ENCODE measurements at places on chromosomes 1 and 21. TPM values are rescaled to one million over a fixed set of nuclear protein-coding genes. Genes with fewer than 3 reads are reported as not detected.

The MSH4 gene
- total RNA-seq, result 0.16 TPM

The KRTAP12-1 gene
- total RNA-seq, result not detected

The EXTL1 gene
- 0.18 TPM for total RNA-seq

The FNDC5 gene
- total RNA-seq, result 0.99 TPM

The SPRR3 gene
- not detected for total RNA-seq

The PCBP3 gene
- total RNA-seq, result 1.2 TPM

The ZFP69 gene
- total RNA-seq, result 1.7 TPM

The BEST4 gene
- total RNA-seq, result 0.09 TPM

The HPDL gene
- 1.4 TPM for total RNA-seq

The C4BPA gene
- not detected for total RNA-seq

The POU2F1 gene
- 10.7 TPM for total RNA-seq

The TRIM17 gene
- 7.0 TPM for total RNA-seq

The ADAMTS5 gene
- 4.6 TPM for total RNA-seq

The CNIH3 gene
- 72.4 TPM for total RNA-seq

The CLCN6 gene
- total RNA-seq, result 12.6 TPM

The NDUFV3 gene
- 53.1 TPM for total RNA-seq

The ZNF683 gene
- not detected for total RNA-seq

The SELENBP1 gene
- 70.5 TPM for total RNA-seq

The FAM72B gene
- total RNA-seq, result 5.6 TPM

The IGSF3 gene
- total RNA-seq, result not detected

Data from fibroblast of the aortic adventitia (primary cell).